ENCODE measurements at places on chromosomes 11 and 22. TPM values are rescaled to one million over a fixed set of nuclear protein-coding genes. Genes with fewer than 3 reads are reported as not detected.

C11orf42 gene
- not detected for polyA plus RNA-seq

TSPO gene
- polyA plus RNA-seq: 93.2 TPM

LRRC4C gene
- 0.30 TPM for polyA plus RNA-seq

NPTXR gene
- polyA plus RNA-seq: 1.3 TPM

OR52E8 gene
- polyA plus RNA-seq: not detected

OR52H1 gene
- polyA plus RNA-seq: not detected

SLC25A17 gene
- polyA plus RNA-seq: 23.0 TPM

RAB39A gene
- polyA plus RNA-seq: 0.66 TPM

DKK3 gene
- polyA plus RNA-seq: 12.8 TPM

TCN1 gene
- polyA plus RNA-seq: 1.4 TPM

KRTAP5-9 gene
- polyA plus RNA-seq: 0.48 TPM

PDGFB gene
- polyA plus RNA-seq: 4.3 TPM
